ENCODE measurements at places on chromosomes 1 and 21. TPM values are rescaled to one million over a fixed set of nuclear protein-coding genes. Genes with fewer than 3 reads are reported as not detected.

CRYZL1 gene
- total RNA-seq, result 14.5 TPM

SLC1A7 gene
- total RNA-seq, result 0.05 TPM

PKN2 gene
- 13.7 TPM for total RNA-seq

FAM131C gene
- total RNA-seq, result 19.7 TPM

LCE3D gene
- total RNA-seq, result 2.4 TPM

OPTC gene
- not detected for total RNA-seq

LENEP gene
- not detected for total RNA-seq

RIPPLY3 gene
- 0.46 TPM for total RNA-seq

OLIG2 gene
- not detected for total RNA-seq

LY9 gene
- 0.22 TPM for total RNA-seq

S100A8 gene
- not detected for total RNA-seq

DYRK3 gene
- total RNA-seq, result 9.6 TPM

TSPEAR gene
- total RNA-seq, result not detected

B3GALT5 gene
- 0.19 TPM for total RNA-seq

DIO1 gene
- not detected for total RNA-seq

IL12RB2 gene
- not detected for total RNA-seq

SMIM12 gene
- 58.8 TPM for total RNA-seq

NBPF9 gene
- 15.5 TPM for total RNA-seq

TEX38 gene
- total RNA-seq, result not detected

SPRR2B gene
- not detected for total RNA-seq

Data from A549 treated with GW870086 at 1 μM for 4 hours (cell line).